Astrocyte (in vitro differentiated cells and primary cell): ENCODE measurements at places on chromosomes 7 and 10. TPM values are rescaled to one million over a fixed set of nuclear protein-coding genes. Genes with fewer than 3 reads are reported as not detected.

Gene TUBB8
- total RNA-seq = not detected in 2 replicates

Gene TCF7L2
- 52.1 and 52.4 TPM in 2 replicates for total RNA-seq

Gene WIPF3
- total RNA-seq = 0.87 and 1.0 TPM in 2 replicates

Gene PPP2R2D
- 32.5 and 33.7 TPM in 2 replicates for total RNA-seq

Gene C7orf33
- total RNA-seq = not detected in 2 replicates

Gene RARRES2
- 19.4 and 21.7 TPM in 2 replicates for total RNA-seq

Gene ANKRD61
- total RNA-seq = 0.18 and 0.31 TPM in 2 replicates

Gene ZNF727
- not detected in 2 replicates for total RNA-seq

Gene FAM24B
- total RNA-seq = 1.9 and 2.6 TPM in 2 replicates

Gene PON1
- total RNA-seq = 0.99 and 1.00 TPM in 2 replicates

Gene HOGA1
- total RNA-seq = 0.23 and 0.31 TPM in 2 replicates

Gene ARHGEF35
- total RNA-seq = 4.4 and 5.0 TPM in 2 replicates

Gene DNAJC30
- total RNA-seq = 10.5 and 11.0 TPM in 2 replicates

Gene IFIT1B
- total RNA-seq = not detected in 2 replicates

Gene TFEC
- 1.4 and 1.8 TPM in 2 replicates for total RNA-seq

Gene CRPPA
- total RNA-seq = 3.6 and 3.9 TPM in 2 replicates

Gene MYH16
- 0.11 and 0.24 TPM in 2 replicates for total RNA-seq

Gene SPRN
- 3.7 and 4.0 TPM in 2 replicates for total RNA-seq

Gene OPALIN
- not detected in 2 replicates for total RNA-seq

Gene CALCR
- total RNA-seq = 5.4 and 5.7 TPM in 2 replicates

Gene FZD8
- 17.2 and 30.9 TPM in 2 replicates for total RNA-seq

Gene MAT1A
- total RNA-seq = 0.11 and 0.12 TPM in 2 replicates

Gene CTAGE15
- total RNA-seq = 0.26 TPM in 1 of 2 replicates, not detected in the other

Gene NUTM2A
- total RNA-seq = 0.79 and 1.2 TPM in 2 replicates

Gene FRMD4A
- 59.0 and 82.5 TPM in 2 replicates for total RNA-seq

Gene CPN1
- total RNA-seq = not detected in 2 replicates

Gene LEP
- total RNA-seq = not detected in 2 replicates

Gene ZNF92
- total RNA-seq = 8.1 and 11.3 TPM in 2 replicates

Gene SEMA3E
- 3.7 and 4.6 TPM in 2 replicates for total RNA-seq

Gene ODAD2
- 0.48 and 0.96 TPM in 2 replicates for total RNA-seq

Gene GPR22
- not detected in 2 replicates for total RNA-seq

Gene COX19
- 13.4 and 13.8 TPM in 2 replicates for total RNA-seq

Gene PAOX
- 6.9 and 7.9 TPM in 2 replicates for total RNA-seq

Gene CCDC146
- 1.8 and 2.0 TPM in 2 replicates for total RNA-seq

Gene CYP2C19
- not detected in 2 replicates for total RNA-seq

Gene ADAP1
- total RNA-seq = 4.7 and 4.8 TPM in 2 replicates
